ENCODE measurements at places on chromosomes 12 and 14.

DNA sequence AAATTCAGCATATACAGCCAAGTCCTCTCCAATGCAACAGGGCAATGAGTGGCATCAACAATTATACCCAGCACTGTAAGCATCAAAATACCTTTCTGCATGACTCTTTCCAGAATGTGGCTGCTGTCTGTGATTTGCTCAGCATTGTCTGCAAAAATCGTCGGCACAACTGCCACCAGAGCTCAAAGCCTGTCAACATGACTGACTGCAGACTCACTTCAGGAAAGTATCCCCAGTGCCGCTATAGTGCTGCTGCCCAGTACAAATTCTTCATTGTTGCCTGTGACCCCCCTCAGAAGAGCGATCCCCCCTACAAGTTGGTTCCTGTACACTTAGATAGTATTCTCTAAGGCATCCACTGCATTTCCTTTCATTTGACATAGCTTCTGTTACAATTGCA is 735 bp downstream of the RNASE6 start:
- DNase-seq = no peak

DNA sequence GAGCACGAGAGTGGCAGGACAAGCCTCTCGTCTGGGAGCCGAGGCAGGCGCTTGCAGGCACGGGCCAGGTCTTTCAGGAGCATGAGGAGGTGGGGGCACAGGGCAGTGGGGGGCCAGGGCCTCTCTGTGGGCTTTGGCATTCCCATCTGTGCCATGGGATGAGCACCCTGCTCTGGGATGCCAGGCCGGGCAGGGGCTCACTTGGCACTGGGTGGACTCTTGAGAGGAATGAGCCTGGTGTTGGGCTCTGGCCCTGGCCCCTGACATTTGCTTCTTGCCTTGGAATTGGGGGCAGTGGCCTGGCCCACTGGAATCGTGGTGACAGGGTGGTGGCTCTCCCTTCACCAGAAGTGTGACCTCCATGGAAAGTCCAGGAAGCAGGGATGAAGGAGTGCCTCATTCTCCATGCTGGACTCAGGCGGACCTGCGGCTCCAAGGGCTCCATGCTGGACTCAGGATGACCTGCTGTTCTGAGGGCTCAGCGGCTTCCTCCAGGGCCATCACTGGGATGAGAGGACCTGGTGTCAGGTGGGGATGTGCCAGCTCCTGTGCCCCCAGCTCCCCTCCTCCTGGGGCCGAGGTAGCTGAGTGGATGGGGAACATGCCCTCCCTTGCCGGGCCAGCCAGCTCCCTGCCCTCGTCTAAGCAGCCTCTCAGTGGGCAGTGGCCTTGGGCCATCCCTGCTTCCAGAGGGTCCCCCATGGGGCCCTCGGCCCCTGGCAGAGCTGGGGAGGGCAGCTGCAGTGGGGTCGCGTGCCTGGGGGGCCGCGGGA is 220.3 kb downstream of the KIF26A start:
- no peak for DNase-seq

- DNase-seq = no peak
These were observed 59.4 kb downstream of the TTC7B start for GRCh38 chr14:90756755-90757345.

GRCh38 chr12:109178532-109178931 is 62.1 kb downstream of the ACACB start:
- DNase-seq = no peak

GRCh38 chr12:12606781-12607589 is 4.7 kb upstream of the CREBL2 start:
- DNase-seq = no peak

DNA sequence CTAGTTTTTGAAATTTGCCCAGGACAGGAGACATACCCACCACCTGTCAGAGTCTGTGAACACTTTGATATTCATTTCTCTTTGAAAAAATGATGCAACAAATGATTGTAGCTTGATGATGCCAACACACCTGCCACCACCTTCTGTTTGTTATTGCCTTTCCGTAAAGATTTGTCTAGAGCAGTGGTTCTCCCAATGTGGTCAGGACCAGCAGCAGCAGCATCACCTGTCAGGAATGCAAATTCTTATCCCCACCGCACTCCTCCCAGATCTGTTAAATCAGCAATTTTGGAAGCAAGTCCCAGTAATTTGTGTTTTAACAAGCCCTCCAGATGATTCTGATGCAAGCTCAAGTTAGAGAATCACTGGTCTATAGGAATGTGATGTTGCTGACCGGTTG is 9.9 kb downstream of the CCDC175 start:
- no peak for DNase-seq

- DNase-seq = no peak
These were observed 2.8 kb downstream of the SLC25A47 start for GRCh38 chr14:100325958-100326357.

DNA sequence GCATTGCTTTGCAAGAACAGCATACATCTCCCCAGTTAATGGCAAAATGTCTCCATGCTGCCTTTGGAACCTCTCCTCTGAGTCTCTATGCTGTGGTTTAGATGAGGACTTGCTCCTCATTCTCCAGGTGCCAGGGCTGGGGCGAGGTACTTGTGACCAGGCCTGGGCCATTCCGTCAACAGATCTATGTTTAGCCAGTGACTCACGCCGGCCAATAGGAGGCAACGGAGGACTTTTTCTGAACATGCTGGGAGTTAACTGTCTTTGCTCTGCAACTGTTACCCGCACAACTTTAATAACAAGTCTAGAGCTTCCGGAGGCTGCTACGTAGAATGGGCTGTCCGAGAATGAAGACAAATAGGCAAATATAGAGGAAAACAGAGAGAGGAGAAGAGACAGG is 214.2 kb downstream of the GLT1D1 start:
- no peak for DNase-seq

- no peak for DNase-seq
These were observed 8.0 kb downstream of the BAZ1A start for GRCh38 chr14:34867199-34867598.

All from SW 1271 (cell line).